Hematopoietic multipotent progenitor cell treated with erythropoietin and hydrocortisone succinate and interleukin-3 and kit ligand, for 8 days (in vitro differentiated cells): ENCODE measurements at places on chromosomes 12 and 14.

DNA sequence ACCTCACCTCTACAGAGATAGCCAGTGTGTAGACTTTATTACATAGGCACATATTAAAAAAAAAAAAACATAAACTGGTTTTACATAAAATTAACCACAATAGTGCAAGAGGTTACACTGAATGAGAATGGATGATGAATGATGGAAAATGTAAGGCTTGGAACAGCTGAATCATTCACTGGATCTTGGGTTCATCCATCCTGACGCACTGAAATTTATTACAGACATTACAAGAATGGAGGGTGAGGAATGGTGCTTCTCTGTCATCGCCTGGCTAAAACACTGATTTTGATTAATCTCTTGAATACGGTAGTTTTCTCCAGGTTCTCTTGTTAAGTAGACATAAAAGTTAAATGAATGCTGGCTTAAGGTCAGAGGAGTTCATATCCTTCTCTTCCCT lies 40.0 kb upstream of the GTF2A1 start:
- DNase-seq, result no peak

DNA sequence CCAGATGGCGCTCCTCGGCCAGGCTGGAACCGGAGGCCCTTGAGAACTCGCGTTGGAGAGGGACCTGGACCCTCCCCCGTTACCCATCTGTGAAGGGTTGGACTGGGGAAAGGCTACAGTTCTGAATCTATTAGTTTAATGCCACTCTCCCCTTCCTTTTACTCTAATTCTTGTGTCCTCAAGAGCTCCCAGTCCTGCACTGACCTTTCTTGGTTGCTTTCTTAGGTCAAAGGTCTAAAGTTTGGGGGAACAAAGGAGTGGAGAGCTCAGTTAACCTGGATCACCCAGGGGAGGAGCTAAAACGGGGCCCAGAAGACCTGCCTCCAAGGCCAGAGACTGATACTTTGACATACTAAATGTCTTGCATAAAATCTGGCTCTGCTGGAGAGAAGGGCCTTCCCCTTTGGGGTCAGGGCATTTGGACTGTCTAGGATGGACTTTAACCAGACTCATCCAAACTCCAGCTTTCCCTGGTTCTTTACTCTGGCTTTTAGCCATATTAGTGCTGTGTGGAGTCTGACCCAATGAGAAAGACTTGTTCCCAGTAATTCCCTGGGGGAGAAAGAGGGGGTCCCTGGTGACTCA lies 923 bp upstream of the MLF2 start:
- no peak for DNase-seq

- DNase-seq, result no peak
Measured at GRCh38 chr12:79370021-79370420, 320.7 kb downstream of the PAWR start.

DNA sequence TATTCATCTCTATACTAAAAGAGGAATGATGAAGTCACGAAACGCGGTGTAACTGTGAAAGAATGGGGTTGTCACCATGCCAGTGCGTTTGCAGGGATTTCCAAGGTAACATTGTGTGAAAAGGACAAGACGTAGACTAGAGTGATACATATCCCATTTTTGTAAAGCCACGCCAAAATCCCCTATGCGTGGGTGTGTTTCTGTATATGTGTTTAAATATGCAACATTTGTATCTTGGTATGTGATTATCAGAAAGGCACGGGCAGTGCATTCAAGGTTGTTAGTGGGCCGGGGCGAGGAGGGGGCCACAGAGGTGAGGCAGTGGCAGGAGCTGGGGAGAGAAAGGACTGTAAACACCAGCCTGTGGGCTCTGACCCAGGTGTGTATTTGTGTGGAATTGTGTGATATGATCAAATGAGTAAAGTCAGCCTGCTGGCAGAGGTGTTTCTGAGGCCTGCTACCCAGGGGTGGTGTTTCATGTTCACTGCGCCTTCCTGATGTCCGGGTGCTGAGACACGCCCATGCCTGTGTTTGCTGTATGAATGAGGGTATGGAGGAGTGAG lies 137.8 kb downstream of the ADGRD1 start:
- no peak for DNase-seq
